Stimulated activated CD8-positive, alpha-beta memory T cell treated with anti-CD3 and anti-CD28 coated beads, Interleukin-2, amount 100 ng/mL, for 1 hour (primary cell): ENCODE measurements at places on chromosomes 16 and 17.

DNA sequence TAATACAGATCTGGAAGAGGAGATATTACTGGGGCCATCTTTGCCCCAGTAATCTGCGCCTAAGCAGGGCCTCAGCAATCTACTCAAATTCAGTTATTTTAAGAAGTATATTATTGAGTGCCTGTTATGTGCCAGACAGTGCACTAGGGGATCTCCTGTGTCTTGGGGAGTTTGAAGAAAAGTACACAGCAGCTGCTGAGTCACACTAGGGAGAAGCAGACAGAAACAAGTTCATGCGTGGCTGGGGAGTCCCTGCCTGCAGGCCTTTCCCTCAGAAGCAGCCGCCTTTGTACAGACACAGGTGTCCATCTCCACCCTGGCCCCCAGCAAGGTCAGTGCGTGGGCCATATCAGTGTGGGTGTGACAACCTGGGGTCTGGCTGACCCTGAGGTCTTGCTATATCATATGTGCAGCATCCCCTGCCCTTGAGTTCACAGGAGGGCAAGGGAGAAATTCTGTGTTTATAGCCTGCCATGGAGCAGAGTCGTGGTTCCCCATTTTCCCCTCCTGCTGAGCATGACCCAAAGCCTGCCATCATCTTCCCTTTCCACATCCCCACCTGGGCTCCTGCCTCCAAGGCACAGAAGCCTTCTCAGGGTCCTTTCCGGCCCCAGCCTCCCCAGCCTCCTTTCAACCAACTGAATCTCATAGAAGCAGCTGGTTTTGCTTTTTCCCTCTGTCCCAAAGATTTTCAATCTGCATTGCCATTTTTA, 229.9 kb upstream of the SDK2 start:
- no peak for DNase-seq

- DNase-seq, result no peak
These were observed 19.2 kb downstream of the TMEM114 start for GRCh38 chr16:8571061-8571596.

DNA sequence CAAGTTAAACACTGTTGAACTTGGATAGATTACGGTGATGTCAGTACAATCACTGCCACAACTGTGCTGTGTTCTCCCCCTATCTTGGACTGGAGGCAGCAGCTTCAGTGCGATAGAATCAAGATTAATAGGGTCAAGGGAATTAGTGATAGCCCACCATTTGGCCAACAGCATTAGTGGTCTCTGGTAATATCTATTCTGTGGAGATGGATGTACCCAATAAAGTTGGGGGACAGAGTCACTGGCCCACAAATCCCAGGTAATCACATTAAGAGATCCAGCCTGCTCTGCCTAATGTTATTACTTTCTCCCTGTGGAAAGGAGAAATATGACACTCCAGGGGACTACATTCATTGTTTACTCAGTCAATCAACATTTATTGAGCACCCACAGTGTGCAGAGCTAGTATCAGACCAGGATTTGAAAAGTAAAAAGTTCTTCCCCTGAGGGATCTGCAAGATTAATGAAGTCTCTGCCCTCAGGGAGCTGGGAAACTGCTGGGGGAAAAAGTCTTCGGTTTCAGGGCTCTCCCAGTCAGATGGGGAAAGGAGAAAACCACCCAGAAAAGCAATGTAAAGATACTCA, 23.6 kb upstream of the ATP5MC1 start:
- DNase-seq, result no peak

DNA sequence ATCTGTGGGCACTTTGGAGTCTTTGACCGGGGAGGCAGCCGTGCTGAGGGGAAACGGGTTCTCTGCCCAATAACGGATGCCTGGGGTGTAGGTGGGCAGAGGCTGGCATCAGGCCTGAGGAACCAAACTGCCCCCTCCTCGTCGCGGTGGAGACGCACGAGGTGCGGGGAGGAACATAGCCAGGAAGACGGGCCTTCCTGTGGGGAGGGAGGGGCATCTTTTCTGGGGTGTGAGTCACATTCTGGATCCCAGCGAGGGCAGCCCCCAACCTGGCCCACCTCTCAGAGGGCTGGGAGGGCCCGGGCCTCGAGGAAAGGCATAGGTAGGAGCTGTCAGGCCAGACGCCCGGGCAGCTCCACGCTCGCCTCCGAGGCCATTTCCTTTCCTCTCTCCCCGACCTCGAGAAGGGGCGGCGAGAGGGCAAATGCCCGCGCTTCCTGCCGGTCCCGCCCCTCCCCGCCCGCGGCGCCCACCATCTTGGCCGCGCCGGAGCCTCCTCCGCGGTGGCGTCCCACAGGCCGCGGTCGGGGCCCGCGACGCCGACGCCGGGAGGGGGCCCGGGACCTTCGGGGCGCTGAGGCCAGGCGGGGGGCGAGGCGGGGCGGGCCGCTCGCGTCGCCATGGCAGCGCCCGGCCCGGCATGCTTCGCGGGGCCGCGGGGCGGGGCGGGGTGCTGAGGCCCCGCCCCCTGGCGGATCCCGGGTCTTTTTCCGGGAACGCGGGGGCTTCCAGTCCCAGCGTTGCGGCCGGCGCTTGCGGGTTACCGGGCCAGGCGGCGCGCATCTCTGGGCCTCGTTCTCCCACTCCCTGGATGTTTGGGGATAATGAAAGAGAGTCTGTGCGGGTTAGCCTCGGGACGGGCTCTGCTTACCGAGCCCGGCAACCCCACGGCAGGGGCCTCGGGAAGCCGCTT, 13.2 kb downstream of the RAI1 start:
- DNase-seq, result peak; percentile 34

- DNase-seq, result peak; percentile 84
These were observed at the start of gene NCBP3 for GRCh38 chr17:3845621-3846436. Gene NCBP3 (minus strand): TSS chr17:3846246. CDS start chr17:3846223, 23 bp downstream.

- no peak for DNase-seq
These were observed 51.4 kb upstream of the ENDOV start for GRCh38 chr17:80363518-80364090.

- DNase-seq, result no peak
These were observed 14.2 kb upstream of the SEC14L1 start for GRCh38 chr17:77126519-77126918.

GRCh38 chr16:85910854-85911247, 11.9 kb downstream of the IRF8 start:
- DNase-seq, result no peak

DNA sequence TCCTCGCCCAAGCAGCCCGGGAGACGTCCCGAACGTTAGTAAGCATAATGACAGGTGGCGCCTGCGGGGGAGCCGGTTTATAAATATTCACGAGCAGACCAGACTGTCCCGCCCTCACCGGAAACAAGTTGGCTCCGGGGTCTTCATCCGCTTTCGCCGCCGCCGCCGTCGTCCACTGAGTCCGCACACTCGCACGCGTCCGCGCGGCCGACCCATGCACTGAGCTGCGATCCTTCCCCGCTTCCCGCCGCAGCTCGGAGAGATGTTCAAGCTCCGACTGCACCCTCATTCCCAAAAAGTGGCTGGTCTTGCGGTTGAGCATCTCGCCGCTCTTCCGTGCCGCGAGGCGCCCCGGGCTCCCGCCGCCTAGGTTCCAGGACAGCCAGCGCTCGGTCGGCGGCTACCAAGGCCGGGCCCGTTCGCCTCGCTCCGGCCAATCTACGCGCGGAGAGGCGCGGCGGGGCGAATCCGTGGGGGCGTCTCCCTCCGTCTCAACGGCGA, 385 bp downstream of the CFAP119 start:
- peak; percentile 17 for DNase-seq

DNA sequence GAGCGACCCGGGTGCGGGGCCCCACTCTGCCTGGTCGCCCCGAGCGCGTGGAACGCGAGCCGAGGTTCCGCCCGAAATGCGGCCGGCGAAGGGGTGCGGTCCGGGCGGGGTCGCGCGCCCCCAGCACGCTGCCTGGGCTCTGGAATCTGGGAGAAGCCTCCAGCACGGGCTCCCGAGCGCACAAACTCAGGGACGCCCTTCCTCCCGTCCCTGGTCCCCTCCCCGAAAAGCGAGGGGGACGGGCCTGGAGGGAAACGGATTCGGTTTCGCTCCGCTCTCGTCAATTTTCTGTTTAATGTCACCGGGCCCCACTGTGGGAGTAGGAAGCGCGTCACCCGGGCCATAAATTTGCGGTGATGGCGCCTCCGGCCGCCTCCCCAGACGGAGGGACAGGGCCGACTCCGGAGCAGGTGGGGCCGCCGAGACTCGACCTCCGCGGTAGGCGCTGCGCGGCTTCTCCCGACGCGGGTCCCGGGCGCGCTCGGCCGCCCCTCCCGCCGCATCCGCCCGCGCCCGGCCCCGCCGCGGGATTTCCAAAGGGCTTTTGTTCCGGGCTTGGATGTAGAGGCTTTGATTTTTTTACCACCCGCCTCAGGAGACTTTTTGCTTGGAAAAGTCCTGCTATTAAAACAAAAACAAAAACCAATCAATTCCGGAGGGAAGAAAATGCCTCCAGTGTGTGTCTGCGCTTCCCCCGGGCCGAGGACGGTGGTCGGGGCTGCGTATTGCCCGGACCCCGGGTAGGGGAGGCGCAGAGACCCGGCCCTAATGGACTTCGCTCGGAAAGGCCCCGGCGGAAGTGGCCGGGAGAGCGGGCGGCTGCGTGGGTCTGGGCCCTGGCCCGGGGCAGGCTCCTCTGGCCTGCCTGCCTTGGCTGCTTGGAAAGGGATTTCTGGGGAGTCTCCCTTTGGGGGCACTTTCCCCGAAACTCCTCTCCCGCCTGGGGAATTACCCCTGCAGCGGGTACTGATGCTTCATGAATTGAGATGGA, 7.9 kb upstream of the BAHCC1 start:
- no peak for DNase-seq

DNA sequence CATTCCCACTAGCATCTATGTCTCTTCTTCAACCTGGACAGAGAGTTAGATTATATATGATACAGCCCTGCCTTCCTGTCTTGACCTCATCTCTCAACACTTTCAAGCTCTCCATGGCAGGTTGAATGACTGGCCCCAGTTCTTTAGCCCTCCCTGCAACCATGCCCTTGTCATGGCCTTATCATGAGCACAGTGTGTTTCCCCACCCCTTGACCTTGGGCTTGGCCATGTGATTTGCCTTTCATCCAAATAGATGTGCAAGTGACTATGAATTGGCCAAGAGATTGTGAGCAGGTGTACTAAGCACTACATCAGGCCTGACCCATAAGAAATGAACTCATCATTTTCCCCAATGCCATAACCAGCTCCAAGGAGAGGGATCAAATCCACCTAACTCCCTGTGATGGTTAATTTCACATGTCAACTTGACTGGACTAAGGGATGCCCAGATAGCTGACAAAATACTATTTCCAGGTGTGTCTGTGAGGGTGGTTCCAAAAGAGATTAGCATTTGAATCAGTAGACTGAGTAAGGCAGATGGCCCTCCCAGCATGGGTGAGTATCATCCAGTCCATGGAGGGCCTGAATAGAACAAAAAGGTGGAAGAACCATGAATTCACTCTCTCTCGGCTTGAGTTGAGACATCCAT, 97.4 kb downstream of the SLC39A11 start:
- DNase-seq, result no peak

DNA sequence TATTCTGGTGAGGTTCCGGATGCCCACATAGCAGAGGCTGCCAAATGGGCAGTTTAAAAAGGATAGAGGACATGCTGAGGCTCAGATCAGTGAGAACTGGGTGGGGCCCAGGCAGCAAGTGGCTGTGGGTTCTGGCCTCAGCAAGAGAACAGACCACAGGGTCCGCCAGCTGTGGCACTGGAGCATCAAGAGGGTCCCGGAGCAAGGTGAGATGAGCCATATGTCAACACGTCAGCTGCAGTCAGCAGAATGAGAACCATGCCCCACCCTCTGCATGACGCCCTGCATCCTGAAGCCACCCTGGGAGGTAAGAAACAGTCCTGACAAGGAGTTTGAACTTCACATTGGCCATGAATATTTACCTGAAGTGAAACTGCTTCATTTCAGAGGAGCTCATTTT, 20.1 kb upstream of the CCL5 start:
- DNase-seq, result no peak

DNA sequence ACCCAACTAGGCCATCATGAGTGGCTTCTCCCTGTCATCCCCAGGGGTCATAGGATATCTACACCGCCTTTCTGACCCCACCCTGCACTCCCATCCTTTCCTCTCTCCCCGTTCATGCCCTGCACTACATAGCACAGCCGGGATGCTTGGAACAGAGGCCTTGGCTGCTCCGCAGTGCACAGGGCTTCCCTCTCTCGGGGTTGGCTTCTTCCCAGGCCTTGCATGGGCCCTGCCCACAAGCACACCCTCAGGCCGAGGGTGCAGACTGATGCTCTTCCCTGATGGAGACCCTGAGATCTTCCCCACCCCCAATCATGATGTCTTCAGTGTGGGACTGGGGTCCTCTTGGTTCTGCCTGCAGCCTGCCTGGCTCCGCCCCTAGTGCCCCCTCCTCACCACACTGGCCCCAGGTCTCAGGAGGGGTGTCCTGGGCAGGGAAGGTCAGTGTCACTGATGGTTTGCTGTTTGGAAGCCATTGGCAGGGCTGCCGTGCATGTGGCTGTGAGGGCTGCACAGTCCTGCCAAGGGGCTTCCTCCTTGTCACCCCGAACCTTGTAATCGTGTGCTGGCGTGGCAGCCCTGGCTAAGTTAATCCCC, 14.3 kb upstream of the NAGLU start:
- no peak for DNase-seq

- DNase-seq, result no peak
These were observed 29.6 kb upstream of the FBXO47 start for GRCh38 chr17:38996660-38997337.

GRCh38 chr16:22330326-22330725, 33.1 kb downstream of the POLR3E start:
- no peak for DNase-seq

DNA sequence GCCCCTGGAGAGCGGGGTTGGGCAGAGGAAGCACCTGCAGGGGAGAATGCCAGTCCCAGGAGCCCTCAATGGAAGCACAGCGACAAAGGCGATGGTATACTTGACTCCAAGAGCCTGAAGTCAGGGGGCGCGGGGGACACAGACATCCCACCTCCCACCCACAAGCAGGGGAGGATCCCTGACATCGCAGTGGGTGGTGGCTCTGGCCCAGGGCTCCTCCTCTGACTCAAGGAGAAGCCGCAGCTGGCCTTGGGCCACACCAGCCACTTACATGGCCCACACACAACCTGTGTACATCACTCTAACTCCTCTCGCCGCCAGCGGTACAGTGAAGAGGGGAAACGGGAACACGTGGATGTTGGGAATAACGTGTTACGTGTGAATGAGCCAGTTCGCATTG, 44.3 kb downstream of the FZD2 start:
- no peak for DNase-seq

GRCh38 chr17:281365-281999, 71.1 kb downstream of the RPH3AL start:
- DNase-seq, result no peak

DNA sequence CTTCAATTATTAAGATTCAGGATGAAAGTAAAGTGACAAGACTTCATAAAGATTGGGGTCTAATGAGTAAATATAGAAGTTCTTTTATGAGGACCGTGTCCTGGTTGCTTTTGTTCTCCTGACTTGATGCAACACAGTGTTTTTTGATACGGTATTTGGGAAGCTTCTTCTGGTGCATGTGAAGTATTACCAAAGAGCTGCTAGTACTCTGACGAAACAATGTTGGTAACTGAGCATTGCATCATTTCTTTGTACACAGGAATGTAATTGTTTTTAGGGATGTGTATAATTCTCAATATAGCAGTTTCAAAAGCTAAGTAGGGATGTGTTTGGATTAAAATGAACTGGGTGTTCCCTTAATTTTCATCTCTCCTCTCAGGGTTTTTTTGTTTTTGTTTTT, 15.9 kb downstream of the KPNB1 start:
- no peak for DNase-seq

- no peak for DNase-seq
These were observed 138.6 kb upstream of the WSCD1 start for GRCh38 chr17:5931616-5932015.

GRCh38 chr17:1474402-1475189, 17.9 kb downstream of the MYO1C start:
- no peak for DNase-seq

- DNase-seq, result no peak
These were observed 146.9 kb downstream of the ANKFN1 start for GRCh38 chr17:56300144-56300543.
